NCI-H1105 (cell line): ENCODE measurements at places on chromosomes 1 and 21.

DNA sequence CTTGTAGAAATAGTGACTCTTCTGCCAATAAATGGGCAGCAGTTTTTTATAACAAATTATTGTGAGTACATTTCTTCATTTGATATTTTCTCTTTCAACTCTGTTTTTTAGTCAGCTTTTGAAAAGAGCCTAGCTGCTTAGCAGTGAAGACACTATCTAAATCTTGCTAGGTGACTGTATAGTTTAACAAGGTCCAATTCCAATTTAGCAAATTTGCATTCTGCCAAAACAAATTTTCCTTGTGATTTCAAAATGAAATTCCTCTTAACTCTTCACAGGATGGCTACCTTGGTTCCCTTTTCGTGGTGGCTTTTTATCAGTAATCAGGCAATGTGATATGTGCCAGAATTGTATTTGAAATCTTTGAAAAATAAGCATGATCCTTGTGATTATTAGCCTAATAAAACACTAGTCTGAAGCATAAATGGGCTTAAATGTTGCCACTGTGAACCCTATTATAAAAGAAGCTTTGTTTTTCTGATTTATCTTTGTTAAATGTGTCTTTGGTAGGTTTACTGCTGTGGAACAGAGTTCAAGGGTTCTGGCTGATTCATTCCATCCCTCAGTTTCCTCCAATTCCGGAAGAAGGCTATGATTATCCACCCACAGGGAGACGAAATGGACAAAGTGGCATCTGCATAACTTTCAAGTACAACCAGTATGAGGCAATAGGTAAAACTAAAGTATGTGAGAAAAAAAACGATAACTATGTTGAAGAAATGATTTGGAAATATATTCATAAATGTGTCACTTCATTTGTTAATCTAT lies 12.2 kb downstream of the DNASE2B start:
- DNase-seq = no peak

- DNase-seq = no peak
Measured at GRCh38 chr21:35204125-35204524, 155.0 kb upstream of the RUNX1 start.

DNA sequence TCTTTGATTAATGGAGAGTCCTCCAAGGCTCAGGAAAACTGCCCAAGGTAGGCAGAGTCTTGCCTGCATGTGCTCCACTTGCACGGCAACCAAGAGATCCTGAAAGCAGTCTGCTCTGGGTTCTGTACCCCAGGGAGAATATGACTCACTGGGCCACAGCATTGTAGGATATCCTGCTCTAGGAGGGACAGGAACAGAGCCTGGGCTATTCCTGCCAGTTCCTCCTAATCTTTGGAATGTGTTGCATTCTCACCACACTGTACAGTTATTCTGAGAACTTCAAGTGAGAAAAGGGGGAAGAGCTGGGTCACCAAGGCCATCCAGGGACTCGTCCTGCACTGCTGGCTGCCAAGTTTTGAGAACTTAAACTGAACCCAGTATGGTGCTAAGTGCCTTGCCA lies 278.5 kb downstream of the MATN1 start:
- no peak for DNase-seq

- DNase-seq = no peak
Measured at GRCh38 chr1:246875041-246876026, 56.4 kb downstream of the AHCTF1 start.

- DNase-seq = no peak
Measured at GRCh38 chr1:20477348-20478056, 8.5 kb downstream of the CAMK2N1 start.

- no peak for DNase-seq
Measured at GRCh38 chr1:189970331-189971230, 507.1 kb downstream of the BRINP3 start.

- no peak for DNase-seq
Measured at GRCh38 chr21:36914244-36915013, 52.0 kb downstream of the HLCS start.

DNA sequence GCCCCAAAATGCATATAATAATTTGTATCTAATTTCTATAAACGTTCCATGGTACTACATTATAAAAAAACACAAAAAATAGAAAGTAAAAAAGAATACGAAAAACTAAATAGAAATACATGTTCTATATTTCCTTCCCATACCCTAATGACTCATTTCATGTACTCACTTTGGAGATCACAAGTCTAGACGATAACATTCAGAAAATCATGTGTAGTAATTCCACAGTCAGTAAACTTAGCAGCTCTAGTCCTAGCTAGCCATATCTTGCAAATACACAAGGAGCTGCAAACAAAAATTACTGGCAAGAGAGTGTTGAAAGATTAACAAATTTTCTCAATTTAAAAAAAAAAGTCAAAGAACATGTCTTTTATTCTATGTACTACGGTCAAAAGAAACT lies 1.4 kb downstream of the GOLPH3L start:
- no peak for DNase-seq

- no peak for DNase-seq
Measured at GRCh38 chr1:63205776-63206175, 116.6 kb upstream of the FOXD3 start.

DNA sequence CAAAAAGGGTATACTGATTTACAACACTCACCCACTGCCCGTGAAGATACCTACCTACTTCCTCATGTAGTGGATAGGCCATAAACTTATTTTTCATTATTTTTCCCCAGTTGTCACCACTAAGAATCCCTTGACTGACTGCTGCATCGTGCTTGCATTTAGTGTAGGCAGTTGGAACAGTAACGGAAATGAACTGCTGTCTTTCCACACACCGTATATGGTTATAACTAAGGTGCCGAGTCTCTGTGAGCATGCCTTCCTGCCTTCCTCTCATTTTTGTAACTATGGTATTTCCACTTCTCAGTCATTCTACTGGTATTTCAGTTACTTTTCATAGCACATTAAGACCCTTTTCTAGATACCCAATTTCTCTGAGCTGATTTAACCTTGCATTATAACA lies 36.4 kb downstream of the SLC35F3 start:
- DNase-seq = no peak

GRCh38 chr1:93581917-93582850 lies 99.5 kb downstream of the BCAR3 start:
- no peak for DNase-seq

GRCh38 chr21:25858325-25858724 lies 123.6 kb downstream of the GABPA start:
- DNase-seq = no peak
